PC-3 (cell line): ENCODE measurements at places on chromosomes 7 and 10.
A peak's percentile ranks its signal among the peaks of the same experiment; 100 is the strongest.

- DNase-seq = no peak
Observed at GRCh38 chr7:135775230-135775629, 26.6 kb upstream of the FAM180A start.

- no peak for DNase-seq
Observed at GRCh38 chr7:30330134-30331111, 46.0 kb downstream of the ZNRF2 start.

GRCh38 chr10:28305553-28305952 is 2.7 kb upstream of the MPP7 start:
- no peak for DNase-seq

- no peak for DNase-seq
Observed at GRCh38 chr7:27000496-27000895, 95.3 kb downstream of the HOXA1 start.

DNA sequence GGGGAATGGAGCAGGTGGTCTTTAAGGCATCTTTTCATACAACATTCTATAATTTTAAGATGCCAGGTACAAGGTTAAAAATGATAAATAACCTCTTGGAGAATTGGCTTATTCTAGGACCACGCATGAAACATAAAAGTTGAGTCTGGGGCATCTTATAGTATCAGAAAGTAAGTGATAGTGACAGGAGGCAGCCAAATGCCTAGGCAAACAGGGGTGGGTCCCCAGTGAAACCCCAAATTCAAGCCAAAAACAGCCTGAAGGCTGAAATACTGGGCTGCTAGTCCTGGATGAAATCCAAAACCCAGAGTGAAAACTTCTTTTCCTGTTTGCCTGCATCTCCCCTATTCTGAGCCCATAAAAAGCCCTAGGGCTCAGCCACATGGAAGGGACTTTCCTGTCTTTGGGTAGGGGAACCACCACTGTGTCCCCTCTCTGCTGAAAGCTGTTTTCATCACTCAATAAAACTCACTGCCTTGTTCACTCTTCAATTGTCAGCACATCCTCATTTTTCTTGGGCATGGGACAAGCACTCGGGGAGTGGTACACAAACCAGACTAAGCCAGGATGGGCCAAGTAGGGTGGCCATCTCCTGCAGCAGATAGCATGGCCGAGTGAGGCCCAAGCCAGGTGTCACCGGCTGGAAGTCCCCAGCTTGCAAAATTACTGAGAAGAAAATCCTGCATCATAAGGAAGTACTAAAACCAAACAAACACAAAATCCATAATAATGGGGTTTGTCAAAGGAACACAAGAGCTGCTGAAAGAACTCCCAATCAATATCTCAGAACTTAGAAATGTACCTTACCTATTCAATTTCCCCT is 241.6 kb upstream of the GALNT17 start:
- DNase-seq = no peak

GRCh38 chr7:111238886-111239285 is 148.0 kb downstream of the LRRN3 start:
- no peak for DNase-seq

GRCh38 chr10:118163217-118163616 is 116.5 kb upstream of the RAB11FIP2 start:
- DNase-seq = peak; percentile 33

DNA sequence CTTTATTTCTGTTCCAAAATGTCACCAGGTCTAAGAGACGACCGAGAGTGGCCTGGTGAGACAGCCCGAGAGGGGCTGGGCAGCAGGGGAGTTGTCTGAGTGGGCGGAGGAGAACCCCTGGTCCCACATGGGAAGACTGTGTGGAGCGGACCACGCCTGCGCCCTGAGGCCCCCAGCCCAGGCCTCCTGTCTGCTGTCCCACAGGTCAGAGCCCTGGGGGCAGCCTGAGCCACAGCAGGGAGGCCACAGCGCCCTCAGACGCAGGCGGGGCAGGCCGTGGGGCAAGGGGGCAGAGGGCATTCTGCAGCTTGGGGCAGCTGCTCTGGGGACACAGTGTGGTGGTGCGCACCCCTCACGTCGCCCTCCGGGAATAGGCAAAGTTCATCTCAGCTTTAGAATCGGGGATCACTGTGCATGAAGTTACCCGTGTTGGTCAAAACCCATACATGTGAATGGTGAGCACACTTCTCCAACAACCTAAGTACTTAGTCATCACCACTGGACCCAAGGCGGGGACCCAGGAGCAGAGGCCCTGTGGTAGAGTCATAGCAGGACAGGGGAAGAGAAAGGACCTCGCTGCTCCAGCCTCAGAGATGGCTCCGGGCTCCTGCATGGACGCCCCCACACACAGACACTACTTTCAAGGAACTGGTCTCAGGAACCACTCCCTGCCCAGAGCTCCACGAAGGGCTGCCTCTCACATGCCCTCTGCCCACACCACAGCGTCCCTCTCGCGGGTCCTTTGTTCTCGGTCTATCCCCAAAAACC is 214.7 kb downstream of the ELFN1 start:
- peak; percentile 6 for DNase-seq

- DNase-seq = no peak
Observed at GRCh38 chr7:22992874-22993840, 20.8 kb downstream of the HYCC1 start.

DNA sequence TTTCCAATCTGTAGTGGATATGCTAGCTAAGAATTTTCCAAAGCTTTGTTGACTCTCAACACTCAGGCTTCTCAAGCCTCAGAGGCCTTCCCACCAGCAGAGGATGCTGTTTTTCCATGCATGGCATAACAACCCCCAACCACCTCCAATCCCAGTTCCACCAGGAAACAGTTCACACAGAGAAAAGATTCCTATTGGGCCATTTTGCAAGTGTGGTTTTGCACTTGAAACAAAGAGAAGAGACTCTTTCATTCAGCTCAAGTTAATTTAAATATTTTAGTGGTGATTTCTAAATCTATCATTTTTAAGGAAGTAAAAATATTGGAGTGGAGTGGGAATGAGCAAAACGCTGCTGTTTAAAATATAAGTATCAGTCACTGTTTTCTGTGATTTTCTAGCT is 105.6 kb upstream of the COL1A2 start:
- peak; percentile 85 for DNase-seq

DNA sequence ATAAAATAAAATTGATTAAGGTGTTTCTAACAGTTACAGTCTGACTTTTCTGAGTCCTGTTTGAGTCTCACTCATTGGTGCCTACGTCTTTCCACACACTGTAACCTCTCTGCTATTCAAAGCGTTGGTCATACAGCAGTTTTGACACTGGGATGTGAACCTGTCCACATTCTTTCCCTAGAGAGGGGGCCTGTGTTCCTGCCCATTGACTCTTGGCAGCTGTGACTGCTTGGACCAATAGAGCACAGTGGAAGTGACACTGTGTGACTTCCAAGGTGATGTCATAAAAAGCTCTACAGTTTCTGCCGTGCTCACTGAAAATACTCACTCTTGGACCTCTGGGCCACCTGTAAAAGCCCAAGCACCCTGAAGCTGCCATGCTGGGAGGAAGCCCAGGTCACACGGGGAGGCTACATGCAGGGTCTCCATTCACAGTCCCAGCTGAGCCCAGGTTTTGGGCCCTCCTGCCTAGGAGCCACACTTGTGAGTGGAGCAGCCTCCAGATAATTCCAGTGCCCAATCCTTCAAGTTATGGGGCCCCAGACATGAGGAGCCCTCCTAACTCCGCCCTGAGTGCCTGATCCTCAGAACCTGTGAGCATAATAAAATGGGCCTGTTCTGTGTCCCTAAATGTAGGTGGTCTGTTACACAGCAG is 704 bp upstream of the ANTXRL start:
- no peak for DNase-seq

GRCh38 chr10:4546500-4546899 is 279.5 kb upstream of the AKR1E2 start:
- peak; percentile 47 for DNase-seq

DNA sequence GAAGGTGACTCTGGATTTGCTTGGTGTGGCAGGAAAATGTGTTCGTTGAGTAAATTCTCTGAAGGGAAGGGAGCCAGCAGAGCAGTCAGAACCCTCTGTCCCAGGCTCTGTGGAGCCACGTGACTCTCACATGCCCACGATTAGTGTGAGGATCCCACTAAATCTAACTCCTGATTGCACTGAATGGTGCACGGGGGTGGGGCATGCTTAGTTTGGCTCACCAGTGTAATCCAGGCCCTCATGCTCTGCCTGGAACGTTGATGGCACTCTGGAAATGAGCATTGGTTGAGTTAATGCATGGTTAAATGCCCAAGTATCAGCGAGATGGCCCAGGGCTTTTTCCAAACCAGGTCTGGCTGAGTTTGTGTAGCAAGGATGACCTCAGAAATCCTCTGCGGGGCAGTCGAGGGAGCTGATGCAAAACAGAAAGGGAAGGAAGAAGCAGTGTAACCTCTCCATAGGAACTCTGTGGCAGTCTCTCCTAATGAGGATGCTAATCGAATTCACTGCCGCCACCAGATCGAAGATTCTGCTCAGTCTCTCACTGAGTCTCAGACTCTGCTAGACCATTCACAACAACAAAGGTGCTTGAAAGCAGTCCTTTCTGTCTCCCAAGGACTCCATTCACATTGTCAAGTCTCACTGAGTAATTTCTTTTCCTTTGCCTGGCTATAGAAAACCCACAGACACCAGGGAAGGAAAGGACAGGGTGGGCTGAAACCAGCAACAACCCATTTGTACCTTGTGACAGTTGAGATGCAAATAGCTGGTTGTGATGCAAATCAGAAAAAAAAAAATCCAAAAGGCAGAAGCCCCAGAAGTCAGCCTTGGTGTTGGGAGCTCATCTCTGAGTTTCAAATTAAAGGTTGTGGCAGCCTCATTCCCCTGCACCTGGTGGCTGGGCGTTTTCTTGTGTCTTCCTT is 98.1 kb downstream of the C10orf105 start:
- DNase-seq = no peak

DNA sequence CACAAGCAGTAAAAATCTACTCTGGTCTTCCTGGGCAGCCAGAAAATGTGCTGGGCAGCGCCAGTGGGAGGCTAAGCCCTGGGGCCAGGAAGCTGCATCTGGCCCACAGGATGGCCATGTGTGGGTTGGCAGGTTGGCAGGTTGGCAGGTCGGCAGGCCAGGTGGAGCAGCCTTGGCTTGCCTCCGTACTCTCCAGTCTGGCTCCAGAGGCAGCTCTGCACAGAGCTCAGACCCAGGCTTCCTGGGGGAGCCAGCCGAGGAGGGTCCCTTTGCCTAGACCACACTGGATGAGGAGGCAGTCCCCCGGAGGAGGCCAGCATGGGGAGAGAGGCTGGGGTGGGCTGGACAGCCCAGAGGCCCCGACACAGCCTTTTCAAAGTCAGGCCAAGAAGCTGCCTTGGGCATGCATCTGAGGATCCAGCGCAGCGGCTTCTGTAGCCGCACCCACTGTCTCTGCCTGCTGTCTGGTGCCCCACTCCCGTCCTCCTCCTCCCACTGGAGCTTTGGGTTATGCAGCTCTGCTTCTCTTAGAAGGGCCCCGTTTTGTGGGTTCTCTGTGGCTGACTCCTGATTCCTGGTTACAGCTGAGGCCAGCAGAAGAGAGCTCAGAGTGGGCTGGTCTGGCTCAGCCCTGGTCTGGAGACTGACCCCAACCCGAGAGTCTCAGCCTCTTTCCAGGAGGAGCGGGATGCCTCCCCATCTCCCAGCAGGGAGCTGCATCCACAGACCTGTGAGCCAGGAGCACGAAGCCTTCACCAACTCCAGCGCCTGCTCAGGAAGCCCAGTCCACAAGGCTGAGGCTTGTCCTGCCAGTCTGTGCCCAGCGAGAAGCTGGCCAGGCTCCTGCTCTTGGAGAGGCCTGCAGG is 44.6 kb downstream of the CFAP46 start:
- DNase-seq = no peak

- DNase-seq = no peak
Observed at GRCh38 chr10:71746344-71747037, 26.8 kb downstream of the VSIR start.

DNA sequence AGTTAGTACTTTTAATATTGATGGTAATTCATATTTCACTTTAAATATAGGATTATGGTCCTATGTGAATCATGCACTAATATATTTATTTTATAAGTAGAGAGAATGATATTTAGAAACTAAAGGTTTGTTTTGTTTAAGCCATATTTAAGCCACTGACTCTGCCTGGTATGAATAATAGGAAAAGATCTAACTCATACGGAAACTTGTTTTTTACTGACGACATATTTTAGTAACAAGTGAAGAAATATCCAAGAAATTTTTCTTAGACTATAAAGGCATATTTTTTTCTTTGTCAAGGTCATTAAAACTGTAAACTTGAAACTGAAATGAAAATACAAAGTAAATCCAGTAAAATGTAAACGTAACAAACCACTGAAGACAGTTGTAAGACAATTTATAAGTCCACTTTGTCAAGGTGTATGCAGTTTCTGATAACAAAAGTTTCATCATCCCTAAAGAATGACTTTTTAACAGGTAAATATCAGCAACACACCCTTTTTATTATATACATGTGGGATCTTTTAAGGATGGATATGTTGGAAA is 147.1 kb downstream of the PHF14 start:
- no peak for DNase-seq

- no peak for DNase-seq
Observed at GRCh38 chr10:81688459-81688858, 186.5 kb upstream of the NRG3 start.

DNA sequence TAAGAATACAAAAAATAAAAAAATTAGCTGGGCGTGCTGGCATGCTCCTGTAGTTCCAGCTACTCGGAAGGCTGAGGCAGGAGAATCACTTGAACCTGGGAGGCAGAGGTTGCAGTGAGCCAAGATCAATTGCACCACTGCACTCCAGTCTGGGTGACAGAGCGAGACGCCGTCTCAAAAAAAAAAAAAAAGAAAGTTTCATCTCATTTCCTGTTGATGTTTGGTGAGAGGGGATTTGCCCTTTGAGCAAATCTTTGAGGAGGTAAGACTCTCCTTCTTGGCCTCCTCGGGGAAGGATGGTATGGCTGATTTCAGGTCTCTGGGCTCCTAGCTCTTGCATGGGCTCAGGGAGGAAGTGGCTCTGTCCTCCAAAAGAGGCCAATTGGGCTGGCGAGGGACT is 3.6 kb upstream of the GRID2IP start:
- no peak for DNase-seq

- DNase-seq = peak; percentile 93
Observed at GRCh38 chr10:49037187-49037586, 78.1 kb downstream of the VSTM4 start.

GRCh38 chr7:81207801-81208200 is 288.9 kb upstream of the SEMA3C start:
- no peak for DNase-seq

DNA sequence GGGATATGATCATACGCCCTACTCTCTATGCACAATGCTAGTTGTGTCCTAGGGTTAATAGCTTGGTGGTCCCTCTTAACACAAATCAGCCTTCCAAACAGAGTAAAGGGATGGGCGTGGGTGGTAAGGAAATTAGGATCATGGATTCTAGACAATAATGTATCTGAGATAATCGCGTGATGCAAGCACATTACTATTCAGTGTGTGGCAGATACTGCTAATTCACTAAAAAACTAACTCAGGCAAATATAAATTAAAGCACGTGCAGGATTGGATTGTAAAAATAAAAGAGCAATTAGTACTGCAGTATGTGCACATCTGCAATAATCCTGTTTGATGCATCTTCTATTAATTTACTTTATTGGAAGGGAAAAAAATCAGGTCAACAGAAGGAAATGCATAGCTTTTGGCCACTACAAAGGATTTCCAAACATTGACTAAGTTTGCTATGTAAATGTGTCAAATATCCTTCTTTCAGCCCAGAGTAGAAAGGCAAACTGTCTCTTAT is 22.0 kb downstream of the TWIST1 start:
- DNase-seq = no peak
